ENCODE measurements at places on chromosomes 1 and 21.

DNA sequence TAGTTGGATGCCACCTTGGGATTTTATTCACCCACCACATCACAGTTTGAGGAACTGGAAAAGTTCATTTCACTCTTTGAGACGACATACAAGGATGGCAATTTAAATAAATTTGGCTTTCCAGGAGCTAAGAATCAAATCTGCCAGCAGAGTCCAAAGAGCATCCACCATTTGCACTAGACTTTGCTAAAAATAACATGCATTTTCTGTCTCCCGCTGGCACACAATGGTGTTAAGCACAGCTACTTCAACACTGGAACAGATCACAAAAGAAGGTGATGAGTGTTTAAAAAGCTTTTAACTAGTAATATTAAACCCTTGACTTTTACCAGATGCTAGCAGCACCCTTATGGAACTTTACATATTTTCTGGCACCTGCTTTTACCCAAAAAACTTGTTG is 44.6 kb downstream of the MAEL start:
- DNase-seq, result no peak

- DNase-seq, result no peak
These were observed 10.7 kb downstream of the PLA2G5 start for GRCh38 chr1:20080441-20081352.

DNA sequence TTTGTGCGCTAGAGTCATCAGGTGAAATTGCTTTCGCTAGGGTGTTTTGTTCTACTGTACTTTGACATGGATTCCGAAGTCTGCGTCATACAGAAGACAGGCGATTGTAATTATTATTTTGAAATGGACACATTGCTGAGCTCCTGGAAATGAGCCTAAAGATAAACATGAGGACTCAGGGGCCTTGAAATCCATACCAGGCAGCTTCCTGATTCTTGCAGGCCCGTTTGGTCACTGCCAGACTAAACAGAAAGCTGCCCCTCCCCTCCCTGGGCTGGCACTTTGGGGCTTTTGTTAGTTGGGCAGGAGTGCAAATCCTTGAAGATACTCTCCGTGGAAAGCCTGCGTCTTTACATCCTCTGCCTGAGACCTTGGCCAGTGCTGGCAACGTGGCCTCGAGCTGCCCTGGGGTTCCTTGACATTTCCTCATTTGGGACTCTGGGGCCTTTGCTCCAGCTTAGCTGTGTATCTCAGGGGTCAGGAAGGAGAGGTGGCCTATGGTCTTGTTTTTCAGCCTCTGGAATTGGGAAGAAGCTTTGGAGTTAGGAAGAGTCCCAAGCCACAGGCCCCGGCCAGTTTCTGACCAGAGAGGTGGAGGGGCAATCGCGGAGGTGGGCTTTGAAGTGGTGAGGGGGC is 26.9 kb upstream of the KCNE2 start:
- no peak for DNase-seq

DNA sequence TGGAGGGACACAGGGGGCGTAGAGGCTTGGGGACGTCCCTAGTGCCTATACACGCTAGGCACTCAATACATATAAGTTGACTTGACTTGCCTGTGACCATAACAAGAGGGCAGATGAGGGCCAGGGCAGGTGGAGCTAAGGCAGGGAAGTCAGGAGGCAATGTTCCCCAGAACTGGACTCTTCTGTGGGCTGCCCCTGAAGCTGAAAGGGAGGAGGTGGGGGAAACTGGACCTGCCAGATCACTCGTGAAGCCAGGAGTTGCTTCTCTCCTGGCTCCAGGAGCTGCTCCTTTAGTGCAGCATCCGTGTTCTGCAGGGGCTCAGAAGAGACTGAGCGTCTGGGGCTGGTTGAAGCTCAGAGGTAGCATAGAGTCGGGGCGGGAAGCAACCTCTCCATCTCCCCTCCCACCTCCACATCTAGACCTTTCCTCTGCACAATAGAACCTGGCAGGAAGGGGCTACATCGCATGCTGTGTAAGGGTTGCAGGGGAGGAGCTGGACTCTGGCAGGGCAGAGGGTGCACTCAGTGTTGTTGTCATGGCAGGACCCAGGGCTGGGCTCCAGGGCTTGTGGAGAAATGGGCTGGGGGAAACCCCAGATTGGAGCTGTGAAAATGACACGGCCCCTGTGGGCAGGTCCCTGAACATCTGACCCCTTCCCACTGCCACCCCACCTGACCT is 2.9 kb upstream of the SEMA4A start:
- no peak for DNase-seq

DNA sequence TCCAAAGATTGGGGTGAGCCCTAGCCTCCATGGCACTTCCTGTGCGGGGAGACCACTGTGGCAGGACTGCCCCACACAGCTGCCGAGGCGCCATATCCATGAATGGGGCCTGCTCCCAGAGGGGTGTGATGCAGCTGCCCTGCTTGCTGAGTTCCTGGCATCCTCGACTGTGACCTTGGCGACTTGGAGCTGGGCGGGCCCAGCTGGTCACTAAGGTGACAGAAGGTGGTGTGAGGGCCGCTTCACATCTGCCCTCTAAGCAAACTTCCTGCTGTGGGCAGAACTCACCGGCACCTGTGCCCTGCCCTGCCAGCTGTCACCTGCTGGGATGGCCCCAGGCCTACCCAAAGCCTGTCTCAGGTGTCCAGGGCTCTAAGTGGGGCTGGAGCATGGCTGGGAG is 9.0 kb downstream of the TMEM61 start:
- DNase-seq, result no peak

DNA sequence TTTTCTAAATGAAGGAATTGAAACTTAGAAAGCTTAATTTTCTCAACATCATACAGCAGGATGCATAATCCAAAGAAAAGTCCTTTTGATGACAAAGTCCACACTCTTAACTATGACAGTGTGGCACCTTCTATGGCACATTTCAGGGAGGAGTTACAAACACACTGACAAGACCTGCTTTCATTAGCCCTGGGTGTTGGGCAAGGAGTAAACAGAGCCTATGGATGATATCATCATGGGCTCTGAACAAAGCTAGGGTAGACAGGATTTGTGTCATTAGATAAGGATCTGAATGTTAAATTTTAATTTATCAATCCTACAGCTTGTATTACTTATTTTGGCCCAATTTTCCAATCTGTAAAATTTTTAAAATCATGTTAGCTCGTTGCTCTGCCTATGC is 62.6 kb upstream of the DENND1B start:
- no peak for DNase-seq

- DNase-seq, result no peak
These were observed 175.0 kb downstream of the KAZN start for GRCh38 chr1:14773396-14774025.

DNA sequence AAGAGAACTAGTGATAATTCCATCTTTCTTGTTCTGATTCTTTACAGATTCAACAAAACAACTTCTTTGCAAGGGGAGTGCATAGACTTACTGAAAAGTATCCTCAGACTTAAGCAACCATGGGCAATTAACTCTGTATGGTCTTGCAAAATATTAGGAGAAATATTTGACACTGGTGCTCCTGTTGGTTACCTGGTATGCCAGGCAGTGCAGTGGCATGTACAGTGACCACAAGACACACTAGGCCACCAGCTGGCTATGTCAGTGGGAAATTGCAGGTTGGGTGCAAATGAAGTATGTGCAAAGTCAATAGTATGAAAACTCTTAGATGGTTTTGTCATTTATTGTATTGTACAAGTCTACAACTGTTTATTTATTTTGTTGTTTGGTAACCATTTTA is 34.5 kb downstream of the EPS15 start:
- no peak for DNase-seq

GRCh38 chr1:11806307-11806936 is 431 bp downstream of the CLCN6 start:
- no peak for DNase-seq

DNA sequence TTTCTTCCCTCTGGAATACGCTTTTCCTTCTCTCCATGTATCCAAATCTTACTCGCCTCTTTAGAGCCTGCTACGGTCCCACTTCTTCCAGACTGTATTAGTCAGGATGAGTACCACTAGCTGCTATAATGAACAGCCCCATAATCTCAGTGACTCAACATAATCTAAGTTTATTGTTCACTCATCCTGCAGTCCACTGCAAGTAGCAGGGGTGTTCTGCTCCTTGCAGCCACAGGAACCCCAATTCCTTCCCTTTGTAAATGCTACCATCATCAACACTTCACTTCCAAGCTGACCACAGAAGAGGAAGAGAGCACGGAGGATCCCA is 18.1 kb upstream of the LDLRAP1 start:
- no peak for DNase-seq

DNA sequence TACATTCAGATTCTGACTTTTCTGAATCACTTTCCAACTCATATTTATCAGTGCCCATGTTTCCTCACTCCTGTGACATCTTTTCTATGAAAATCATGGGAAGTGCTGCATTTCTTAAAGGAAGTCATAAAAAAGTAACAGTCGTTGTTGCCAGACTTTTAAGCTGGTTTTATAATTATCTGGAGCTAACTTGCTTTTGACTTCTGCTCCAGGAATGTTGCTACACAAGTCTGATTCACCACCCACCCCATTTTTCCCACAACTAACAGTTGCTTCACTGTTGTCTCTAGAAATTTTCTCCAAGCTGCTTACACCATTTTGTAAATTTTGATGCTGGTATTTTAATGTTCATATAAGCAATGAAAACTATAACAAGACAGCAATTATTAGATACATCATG is 12.2 kb downstream of the FCRLB start:
- no peak for DNase-seq
